ENCODE measurements at places on chromosomes 4 and X. TPM values are rescaled to one million over a fixed set of nuclear protein-coding genes. Genes with fewer than 3 reads are reported as not detected.

- no peak for DNase-seq
Observed at GRCh38 chr4:1488831-1489638, 82.8 kb upstream of the NKX1-1 start.

- DNase-seq: no peak
Observed at GRCh38 chr4:11866391-11866790, 437.7 kb upstream of the HS3ST1 start.

- DNase-seq: no peak
Observed at GRCh38 chr4:137378821-137379220, 153.5 kb downstream of the PCDH18 start.

- no peak for DNase-seq
Observed at GRCh38 chr4:67475155-67475554, 70.1 kb downstream of the CENPC start.

Gene USP17L24
- total RNA-seq: not detected

Gene SPATA18
- total RNA-seq: not detected

Gene AFM
- total RNA-seq: not detected

Data from M059J (cell line).